Right cardiac atrium (tissue), 5 donors: ENCODE measurements at places on chromosomes 1 and 21. TPM values are rescaled to one million over a fixed set of nuclear protein-coding genes. Genes with fewer than 3 reads are reported as not detected.

The TMEM82 gene
- not detected for total RNA-seq

- DNase-seq = no peak
Observed at GRCh38 chr1:201422436-201423030, 1.0 kb upstream of the TNNI1 start.

DNA sequence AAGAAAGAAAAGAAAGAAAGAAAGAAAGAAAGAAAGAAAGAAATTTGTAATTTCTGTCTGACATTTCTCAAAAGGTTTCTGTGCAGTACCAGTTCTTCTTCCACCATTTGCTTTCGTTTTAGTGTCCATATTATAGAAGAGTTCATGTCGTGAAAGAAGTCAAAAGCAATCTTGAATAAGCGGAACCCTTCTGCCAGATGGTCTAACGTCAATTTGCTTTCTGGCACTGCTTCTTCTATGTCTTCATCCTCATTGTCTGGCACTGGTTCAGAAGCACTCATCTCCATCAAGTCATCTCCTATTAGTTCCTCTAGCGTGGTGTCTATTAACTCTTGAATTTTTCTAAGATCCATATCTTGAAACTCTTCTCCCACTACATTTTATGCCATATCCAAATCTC lies 170.0 kb upstream of the KCTD3 start:
- DNase-seq = no peak

GRCh38 chr1:5108740-5109139 lies 454.3 kb downstream of the AJAP1 start:
- no peak for DNase-seq

- peak; percentile 99 for DNase-seq
Observed at GRCh38 chr1:162561037-162561615, 396 bp upstream of the UAP1 start.

- DNase-seq = no peak
Observed at GRCh38 chr1:179786815-179787685, 44.0 kb downstream of the FAM163A start.

The TMPRSS2 gene
- not detected for total RNA-seq

- DNase-seq = no peak
Observed at GRCh38 chr1:79507770-79508169, 501.2 kb upstream of the ADGRL4 start.

- DNase-seq = no peak
Observed at GRCh38 chr21:29168891-29169315, 38.5 kb downstream of the MAP3K7CL start.

GRCh38 chr1:107622535-107622934 lies 342.4 kb downstream of the VAV3 start:
- no peak for DNase-seq

GRCh38 chr1:208510192-208510952 lies 266.2 kb upstream of the PLXNA2 start:
- DNase-seq = no peak

GRCh38 chr1:216830424-216831210 lies 107.4 kb upstream of the ESRRG start:
- DNase-seq = no peak

The TENT5C gene
- total RNA-seq = 32.3 TPM

The MROH9 gene
- not detected for total RNA-seq

- no peak for DNase-seq
Observed at GRCh38 chr1:175635092-175635491, 108.3 kb downstream of the TNR start.

The CD1D gene
- 1.6 TPM for total RNA-seq

The KRTAP21-2 gene
- not detected for total RNA-seq

- DNase-seq = peak; percentile 36
Observed at GRCh38 chr1:150562446-150563339, 13.5 kb downstream of the ADAMTSL4 start.

DNA sequence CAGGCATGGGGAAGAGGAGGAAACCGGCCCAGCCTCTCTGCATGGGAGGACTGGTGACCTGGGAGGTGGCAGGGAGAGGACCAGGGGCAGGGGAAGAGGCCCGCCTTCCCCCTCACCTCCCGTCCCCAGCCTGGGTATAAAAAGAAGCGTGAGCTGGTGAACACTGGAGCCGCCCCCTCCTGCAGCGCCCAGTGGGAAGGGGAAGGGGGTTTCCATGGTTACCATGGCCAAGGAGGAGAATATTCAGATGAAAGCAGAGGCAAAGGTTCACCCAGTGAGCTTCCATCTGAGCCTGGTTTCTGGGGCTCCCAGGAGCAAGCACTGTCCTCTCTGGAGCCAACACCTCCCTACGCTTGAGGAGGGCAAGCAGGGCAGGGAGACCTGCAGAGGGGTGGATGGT lies 54.9 kb downstream of the ACOT7 start:
- peak; percentile 14 for DNase-seq

DNA sequence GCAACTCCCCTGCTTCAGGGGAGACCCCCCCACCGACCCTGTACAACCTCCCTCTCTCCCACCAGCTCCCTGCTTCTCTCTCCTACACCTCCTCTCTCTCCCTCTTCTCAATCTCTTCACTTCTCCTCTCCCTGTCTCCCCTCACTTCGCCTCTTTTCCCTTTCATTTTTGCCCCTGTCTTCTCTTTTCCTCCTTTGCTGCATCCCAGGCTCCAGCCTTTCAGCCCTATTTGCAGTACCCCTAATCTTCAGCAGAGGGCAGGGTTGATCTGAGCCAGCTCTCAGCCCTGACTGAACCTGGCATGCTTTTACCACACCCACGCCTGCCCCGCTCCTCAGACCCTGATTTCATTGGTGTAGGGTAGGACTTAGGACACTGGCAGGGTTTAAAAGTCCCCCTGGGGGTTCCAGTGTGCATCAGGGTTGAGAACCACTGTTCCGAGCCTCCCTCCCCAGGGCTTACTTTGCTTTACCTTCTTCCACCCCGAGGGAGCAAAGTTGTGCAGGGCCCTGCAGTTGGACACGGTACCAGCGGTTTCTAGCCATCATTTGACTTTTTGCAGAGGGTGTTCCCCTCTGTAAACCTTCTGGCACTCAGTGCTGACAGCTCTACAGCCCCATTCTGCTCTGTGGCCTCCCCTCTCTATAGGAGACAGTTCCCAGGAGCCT lies 67.3 kb upstream of the CNTN2 start:
- DNase-seq = no peak
